ENCODE measurements at places on chromosomes 2 and 18.

- no peak for DNase-seq
Observed at GRCh38 chr2:145138626-145139025, 618.7 kb upstream of the ZEB2 start.

- DNase-seq = no peak
Observed at GRCh38 chr2:239461291-239462190, 60.7 kb upstream of the HDAC4 start.

DNA sequence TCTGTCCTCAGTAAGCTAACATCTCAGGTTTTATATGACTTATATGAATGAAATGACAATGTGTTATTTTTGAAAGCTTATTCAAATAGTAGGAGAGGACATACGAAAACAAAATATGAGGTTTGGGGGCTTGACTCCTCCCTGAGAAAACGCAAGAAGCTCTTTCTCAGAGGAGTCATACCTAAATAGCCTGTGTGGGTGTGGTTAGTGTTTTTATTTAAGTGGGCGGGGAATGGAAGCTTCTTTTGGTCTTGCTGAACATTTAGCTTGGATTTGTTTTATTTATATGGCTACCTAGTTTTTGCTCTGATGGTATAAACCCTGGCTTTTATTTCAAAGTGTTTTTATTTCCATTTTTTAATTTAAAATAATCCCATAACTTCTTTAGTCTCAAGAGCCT, 72.1 kb upstream of the DSG1 start:
- DNase-seq = no peak

GRCh38 chr2:102473020-102473419, at the start of gene SLC9A4:
TSS of gene SLC9A4 (plus strand) at chr2:102473226. CDS start at chr2:102473760, 534 bp downstream.
- DNase-seq = peak; percentile 3

DNA sequence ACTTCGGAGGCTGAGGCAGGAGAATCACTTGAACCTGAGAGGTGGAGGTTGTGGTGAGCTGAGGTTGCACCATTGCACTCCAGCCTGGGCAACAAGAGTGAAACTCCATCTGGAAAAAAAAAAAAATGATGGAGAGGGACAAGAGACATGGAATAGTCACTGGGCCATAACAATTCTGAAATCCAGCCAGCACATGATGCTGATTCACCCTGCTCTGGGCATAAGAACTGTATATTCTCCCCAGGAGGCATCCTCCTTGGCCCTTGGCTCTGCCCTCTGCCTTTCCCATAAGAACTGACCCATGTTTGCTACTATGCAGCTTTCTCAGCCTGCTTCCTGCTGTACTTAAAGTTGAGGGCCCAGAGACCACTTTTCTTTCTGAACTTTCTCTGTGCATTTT, 297.7 kb downstream of the GBX2 start:
- DNase-seq = no peak

GRCh38 chr2:195317550-195317949, 339.5 kb upstream of the SLC39A10 start:
- DNase-seq = no peak

- no peak for DNase-seq
Observed at GRCh38 chr2:192230889-192231453, 36.2 kb upstream of the TMEFF2 start.

DNA sequence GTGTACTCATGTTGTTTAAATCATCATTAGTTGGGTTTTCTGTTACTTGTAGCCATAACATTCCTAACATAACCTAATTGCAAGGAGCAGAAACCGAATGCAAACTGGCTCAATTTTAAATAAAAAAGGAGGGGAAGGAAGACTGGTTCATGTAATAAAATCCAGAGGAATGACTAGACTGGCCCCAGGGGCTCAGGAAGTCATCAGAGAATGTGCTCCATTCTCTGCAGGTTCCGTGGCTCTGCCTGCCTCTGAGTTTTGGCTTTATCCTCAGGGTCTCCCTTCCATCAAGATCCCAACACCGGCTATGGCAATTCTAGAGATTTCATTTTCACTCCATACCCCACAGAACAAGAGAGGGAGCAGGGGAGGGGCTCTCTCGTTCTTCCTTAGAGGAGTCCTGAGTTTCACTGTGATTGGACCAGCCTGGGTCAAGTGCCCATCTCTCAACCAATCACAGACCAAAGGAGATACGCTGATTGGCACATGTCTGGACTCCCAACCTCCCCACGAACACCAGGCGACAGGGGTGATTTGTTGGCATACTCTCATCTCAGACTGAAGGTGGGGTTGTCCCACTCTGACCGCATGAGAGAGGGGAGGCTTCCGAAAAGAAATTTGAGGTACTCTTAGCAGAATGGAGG, 64.8 kb downstream of the NPPC start:
- DNase-seq = no peak

DNA sequence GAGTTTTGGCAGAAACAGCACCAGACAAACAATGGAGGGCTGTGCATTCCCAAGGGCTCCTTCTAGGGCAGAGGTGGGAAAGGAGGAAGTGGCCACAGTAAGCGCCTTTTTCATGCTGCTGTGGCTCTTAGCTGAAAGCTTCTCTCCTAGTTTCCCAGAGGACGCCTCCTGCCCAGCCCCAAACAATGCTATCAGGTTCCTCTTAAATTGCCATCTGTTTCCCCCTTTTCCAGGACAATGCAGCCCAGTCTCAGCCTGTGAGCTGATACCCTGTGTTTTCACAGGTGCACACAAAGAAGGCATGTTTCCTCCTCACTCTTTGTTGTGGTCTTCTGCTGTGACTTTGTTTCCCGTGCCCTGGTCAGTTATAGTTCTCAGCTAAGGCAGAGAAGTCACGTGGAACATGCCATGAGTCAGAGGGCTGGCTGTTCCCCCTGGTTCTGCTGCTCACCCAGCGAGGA, 5.4 kb upstream of the FAM124B start:
- no peak for DNase-seq

DNA sequence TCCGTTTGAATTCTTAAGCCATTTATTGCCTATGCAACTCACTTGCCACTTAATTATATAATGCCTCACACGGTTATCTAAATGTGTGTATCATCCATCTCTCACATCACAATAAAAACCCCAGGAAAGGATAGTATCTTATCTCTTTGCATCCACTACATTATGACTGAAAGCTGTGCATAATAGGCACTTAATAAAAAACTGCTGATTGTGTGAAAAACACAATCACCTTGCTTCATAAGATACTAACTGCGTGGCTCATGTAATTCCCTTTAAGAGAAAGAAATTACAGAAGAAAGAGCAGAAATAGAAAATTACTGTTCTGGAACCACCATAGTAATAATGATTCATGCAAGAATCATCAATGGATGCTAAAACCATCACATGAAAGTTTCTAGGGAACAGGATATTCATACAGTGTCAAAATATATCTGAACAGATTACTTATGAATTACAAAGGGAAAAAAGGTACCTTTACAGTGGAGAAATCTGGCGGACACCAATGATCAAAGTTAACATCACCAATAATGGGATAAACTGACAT, 29.3 kb downstream of the CUL3 start:
- no peak for DNase-seq

DNA sequence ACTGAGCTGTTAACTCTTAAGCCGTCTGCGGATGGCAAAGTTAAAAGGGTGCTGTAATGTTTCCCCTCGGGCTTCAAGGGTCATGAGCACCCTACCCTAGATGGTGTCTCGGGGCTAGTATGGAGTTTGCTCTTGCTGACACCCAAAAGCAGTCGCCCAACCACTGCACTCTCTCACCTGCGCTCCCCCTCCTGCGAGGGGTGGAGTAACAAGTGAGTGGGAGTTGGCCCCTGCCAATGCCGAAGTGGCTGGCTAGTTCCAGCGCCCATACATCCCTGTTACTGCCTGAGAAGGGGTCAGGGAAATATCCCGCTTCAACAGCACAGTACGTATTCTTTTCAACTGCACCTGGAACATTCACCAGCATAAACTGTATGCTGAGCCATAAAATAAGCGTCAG, 47.5 kb downstream of the FAM117B start:
- DNase-seq = no peak

DNA sequence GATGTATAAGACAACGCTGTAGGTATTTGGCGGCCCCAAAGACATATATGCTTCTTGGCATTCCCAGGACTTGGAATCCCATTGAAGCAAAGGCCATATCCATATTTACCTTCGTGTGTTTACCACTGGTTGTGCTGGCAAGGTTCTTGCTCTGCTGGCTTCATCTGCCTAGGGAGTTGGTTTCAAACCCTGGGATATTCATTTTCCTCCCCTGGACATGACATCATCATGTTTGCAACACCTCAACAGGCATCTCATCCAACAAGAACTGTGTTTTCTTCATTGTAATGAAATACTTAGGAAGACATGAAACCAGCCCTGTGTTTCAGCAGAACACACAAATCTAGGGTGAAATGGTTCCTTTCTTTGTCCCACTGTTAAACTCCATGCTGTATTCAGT, 77.9 kb upstream of the PHLPP1 start:
- DNase-seq = no peak

DNA sequence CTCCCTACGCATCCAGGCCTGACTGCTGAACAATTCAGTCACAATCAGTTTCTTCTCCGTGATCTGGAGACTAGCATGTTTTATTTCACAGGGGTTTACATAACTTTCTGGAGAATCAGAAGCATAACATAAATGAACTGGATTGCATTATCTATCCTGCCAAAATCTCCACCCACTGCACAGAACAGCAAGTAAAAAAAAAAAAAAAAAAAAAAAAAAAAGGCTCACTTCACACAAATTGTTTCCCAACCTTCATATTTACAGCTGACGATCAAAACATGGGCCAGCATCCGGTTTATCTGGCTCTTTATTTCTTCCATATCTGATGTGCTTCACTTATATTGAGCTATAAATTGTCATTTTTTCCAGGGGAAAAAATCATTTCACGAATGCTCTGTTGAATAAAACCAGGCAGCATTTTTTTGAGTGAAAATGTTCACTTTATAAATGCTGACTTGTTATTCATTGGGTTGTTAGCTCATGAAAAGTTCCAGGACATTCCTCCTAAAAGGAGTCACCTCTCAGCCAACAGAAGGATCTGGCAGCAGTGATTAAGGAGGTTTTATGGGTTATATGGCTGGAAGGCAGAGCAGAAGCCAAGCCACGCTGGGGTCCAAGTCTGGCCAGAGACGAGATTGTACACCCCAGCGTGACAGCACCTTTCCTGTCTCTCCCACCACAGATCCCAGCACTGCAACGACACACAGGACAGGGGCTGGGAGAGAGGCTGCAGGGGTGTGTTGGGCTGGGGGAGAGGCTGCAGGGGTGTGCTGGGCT, 51.2 kb upstream of the GLI2 start:
- DNase-seq = no peak

DNA sequence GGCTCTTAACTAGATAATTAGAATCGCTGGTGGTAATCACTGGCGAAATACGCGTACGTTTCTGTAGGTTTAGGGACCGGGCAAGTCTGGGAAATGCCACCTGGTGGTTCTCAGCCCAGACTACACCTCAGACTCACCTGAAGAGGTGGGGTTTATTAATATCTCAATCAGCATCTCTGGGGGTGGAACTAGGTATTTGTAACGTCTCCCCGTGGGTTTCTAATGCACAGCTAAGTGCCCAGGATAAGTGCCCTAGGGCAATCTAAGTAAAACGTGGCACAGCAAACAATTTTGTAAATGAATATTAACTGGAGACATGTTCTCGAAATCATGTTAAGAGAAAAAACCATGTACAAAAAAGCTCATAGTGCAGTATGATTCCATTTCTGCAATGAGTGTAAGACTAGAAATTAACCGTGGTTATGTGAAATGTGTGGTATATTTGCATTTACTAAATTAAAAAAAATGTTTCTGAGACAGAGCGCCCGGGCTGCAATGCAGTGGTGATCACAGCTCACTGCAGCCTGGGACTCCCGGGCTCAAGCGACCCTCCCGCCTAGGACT, 760 bp upstream of the CNOT11 start:
- DNase-seq = peak; percentile 64
